ENCODE measurements at places on chromosomes 4 and X. TPM values are rescaled to one million over a fixed set of nuclear protein-coding genes. Genes with fewer than 3 reads are reported as not detected.
A peak's percentile ranks its signal among the peaks of the same experiment; 100 is the strongest.

FRMPD4 gene
- not detected for total RNA-seq

- DNase-seq, result no peak
Measured at GRCh38 chrX:45619290-45619689, 418.6 kb upstream of the DIPK2B start.

- peak; percentile 43 for DNase-seq
Measured at GRCh38 chrX:151396042-151396824, 773 bp upstream of the VMA21 start.

DNA sequence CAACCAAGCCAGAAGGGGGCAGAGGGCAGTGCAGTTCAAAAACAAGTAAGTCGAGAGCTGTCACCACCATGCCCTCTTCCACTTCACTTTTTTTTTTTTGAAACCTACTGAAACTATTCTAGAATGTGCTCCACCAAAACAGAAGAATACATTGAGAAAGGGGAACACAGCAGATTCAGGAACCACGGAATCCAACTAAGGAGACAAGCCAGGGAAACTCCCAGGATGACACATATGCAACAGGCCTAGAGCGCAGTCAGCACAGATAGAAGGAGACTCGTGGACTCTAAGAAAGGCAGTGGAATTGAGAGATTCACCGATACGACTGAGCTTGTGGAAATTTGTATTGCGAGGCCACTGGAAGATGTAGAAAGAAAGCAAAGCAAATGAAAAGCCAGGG is 66.1 kb downstream of the PHKA2 start:
- no peak for DNase-seq

TEX11 gene
- not detected for total RNA-seq

DNA sequence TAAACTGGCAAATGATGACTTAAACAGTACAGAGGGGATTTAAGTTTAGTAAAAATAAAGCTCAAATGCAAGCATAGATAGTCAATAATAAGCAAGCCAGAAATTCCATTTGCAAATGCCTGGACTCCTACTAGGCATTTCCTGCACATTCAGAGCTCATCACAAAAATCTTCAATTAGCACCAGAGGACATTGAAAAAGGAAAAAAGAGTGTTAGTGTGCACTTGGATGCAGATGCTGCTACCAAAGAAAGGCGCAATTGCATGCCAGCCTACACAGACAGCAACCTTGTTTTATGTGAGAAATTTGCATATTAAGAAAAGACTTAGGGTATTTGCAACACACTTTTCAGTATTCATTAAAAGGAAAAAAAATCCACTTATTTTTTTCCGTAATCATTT is 282.1 kb downstream of the GRIA2 start:
- DNase-seq, result no peak

PPEF2 gene
- total RNA-seq, result 0.21 TPM

All from activated naive CD4-positive, alpha-beta T cell treated with anti-CD3 and anti-CD28 coated beads for 36 hours (primary cell).